ENCODE measurements at places on chromosomes 11 and 22. TPM values are rescaled to one million over a fixed set of nuclear protein-coding genes. Genes with fewer than 3 reads are reported as not detected.

Gene IGSF9B
- 0.86 TPM for polyA plus RNA-seq

GRCh38 chr11:811446-812245 is 1.9 kb downstream of the RPLP2 start:
- no peak overlapping the region for H3K27ac ChIP-seq
- DNase-seq: no peak
- H3K36me3 ChIP-seq: peaks cover 6% of the 10 kb centered on the region
- no peaks in the 10 kb centered on the region for H3K27me3 ChIP-seq
- peak overlapping the region; percentile 80 for H3K4me3 ChIP-seq

GRCh38 chr22:30790366-30790765 is 95.7 kb downstream of the OSBP2 start:
- no peaks in the 10 kb centered on the region for H3K36me3 ChIP-seq
- no peaks in the 10 kb centered on the region for H3K27me3 ChIP-seq
- no peaks in the 10 kb centered on the region for H3K4me1 ChIP-seq
- DNase-seq: no peak

DNA sequence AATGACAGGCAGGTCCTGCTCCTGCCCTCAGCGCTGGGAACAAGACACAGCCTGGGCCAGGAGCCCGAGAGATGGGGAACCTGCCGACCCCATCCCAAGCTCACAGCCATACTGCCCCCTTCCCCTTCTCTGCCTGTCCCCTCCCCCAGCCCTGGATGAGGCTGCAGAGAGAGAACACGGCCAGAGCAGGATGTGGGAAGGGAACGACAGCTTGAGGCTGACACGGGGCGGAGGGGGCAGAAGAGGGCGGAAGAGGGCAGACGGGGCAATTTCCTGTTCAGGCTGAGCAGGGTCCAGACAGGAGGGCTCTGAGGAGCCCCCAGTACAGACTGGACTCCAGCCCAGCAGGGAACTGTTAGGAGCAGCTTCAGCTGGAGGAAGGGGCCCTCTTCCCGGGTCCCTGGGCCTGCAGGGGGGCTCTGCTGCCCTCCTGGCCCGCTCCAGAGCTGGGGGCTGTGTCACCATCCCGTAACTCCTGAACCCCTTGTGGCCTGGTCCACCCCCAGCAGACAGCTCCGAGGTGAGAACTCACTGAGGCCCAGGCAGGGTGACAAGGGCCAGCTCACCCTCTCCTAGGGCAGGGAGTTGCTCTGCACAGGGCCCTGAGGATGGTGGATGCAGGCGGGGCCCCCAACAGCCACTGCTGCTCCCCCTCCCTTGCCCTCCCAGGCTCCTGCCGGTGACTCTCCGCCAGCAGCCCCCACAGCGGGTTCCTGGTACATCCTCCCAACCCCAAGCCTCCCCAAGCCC is 5.7 kb downstream of the CTSD start:
- peaks cover 47% of the 10 kb centered on the region for H3K36me3 ChIP-seq
- no peaks in the 10 kb centered on the region for H3K27me3 ChIP-seq
- no peaks in the 10 kb centered on the region for H3K4me1 ChIP-seq
- DNase-seq: no peak
- H3K27ac ChIP-seq: peak overlapping the region; percentile 54

GRCh38 chr11:128745311-128746136 is 51.7 kb downstream of the FLI1 start:
- H3K4me1 ChIP-seq: no peaks in the 10 kb centered on the region
- no peak overlapping the region for H3K4me3 ChIP-seq
- no peaks in the 10 kb centered on the region for H3K36me3 ChIP-seq
- H3K27ac ChIP-seq: no peak overlapping the region

All from kidney (tissue), 22 donors.